Right cardiac atrium (tissue), 5 donors: ENCODE measurements at places on chromosomes 1 and 21.

- no peak for DNase-seq
These were observed 10.6 kb upstream of the RGS18 start for GRCh38 chr1:192147696-192148095.

DNA sequence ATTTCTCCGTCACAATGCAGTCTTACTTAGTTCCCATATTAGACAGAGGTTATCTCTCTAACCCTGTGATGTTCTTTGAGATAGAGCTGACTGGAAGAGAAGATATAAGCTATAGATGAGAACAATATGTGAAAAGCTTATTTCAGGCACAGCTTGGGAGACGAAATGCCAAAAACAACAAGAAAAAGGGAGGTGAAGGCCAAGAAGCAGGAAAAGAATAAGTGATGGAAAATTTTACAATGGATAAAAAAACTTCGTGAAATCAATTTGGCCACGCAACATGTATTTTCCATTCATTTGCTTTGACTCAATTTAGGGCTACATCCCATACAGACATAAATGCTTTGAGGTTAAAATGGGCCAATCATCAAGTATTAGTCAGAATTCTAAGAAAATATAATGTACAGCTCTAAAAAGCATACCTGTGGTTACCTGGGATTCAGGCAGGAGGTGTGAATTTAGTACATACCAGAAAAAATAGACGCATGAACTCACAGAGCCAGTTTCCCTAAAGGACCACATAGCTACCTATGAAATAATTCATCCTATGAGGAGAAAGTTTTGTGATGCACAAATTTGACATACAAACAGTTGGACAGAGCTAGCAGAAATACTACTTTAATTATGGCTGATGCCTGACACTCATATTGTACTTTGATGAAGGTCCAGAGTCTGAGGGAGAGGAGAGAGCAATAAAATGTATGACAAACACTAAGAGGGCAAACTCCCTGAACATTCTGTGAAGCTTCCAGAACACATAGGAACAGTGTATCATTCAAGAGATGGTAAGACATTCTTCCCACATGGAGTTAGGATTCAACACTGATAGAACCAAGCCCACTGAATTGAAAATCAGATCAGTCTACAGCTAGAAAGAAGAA lies 12.1 kb downstream of the RGS1 start:
- no peak for DNase-seq

- no peak for DNase-seq
These were observed 120.3 kb downstream of the PPIAL4G start for GRCh38 chr1:148362626-148363438.

- DNase-seq = no peak
These were observed 130.8 kb upstream of the EDN2 start for GRCh38 chr1:41615316-41615715.

- no peak for DNase-seq
These were observed 804 bp upstream of the IKBKE start for GRCh38 chr1:206469411-206469932.

GRCh38 chr1:232328486-232329102 lies 301.3 kb downstream of the SIPA1L2 start:
- no peak for DNase-seq

DNA sequence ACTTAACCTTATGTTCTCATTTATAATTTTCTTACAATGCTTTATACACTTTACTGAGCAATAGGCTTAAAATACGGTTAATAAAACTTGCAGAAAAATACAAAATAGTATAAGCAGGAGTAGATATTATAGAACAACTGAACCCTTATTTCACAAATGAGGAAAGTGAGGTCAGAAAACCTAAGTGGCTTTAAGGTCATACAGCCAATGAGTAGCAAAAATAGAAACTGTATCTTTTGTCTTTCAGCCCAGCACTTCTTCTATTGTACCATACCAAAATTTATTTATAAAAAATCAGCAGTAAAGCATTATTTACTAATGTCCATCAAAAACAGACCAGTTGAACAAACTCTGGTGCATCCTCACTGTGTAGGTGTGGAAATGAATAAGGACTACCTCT lies 11.6 kb downstream of the FBXO42 start:
- no peak for DNase-seq

DNA sequence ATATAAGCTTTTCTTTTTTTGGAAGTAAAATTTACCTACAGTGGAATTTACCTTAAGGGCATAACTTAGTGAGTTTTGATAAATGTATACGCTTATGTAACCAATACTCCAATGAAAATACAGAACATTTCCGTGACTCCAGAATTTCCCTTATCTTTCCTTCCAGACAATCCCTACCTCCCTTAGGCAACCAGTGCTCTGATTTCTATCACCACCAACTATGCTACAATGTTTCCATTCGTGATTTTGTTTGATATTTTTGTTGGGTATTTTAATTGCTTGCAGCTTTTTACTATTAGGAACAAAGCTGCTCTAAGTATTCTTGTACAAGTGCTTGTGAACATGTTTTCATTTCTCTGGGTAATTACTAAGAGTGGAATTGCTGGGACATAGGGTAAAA lies 14.6 kb downstream of the IFT25 start:
- DNase-seq = no peak

- no peak for DNase-seq
These were observed 168.2 kb downstream of the RASAL2 start for GRCh38 chr1:178262120-178262500.

GRCh38 chr1:172939475-172939874 lies 111.3 kb downstream of the TNFSF18 start:
- DNase-seq = no peak

DNA sequence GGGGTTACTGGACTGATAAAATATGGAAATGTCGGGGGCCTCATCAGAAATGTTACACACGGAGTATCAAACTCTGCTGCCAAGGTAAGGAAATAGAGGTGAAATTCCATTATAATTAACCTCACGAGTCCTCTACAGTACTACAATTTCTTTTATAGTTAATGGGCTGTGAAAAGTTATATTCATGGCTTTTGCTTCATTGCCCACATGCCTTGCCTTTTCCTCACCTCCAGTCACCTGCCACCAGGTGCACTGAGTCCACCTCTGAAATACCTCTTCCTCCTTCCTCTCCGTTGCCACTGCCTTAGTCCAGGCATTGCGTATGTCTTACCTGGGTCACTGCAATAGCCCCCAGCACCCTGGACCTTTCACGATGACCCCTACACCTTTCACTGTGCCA lies 186.9 kb downstream of the VPS13D start:
- no peak for DNase-seq

- DNase-seq = no peak
These were observed 216.1 kb upstream of the GRIK3 start for GRCh38 chr1:37250371-37250770.

DNA sequence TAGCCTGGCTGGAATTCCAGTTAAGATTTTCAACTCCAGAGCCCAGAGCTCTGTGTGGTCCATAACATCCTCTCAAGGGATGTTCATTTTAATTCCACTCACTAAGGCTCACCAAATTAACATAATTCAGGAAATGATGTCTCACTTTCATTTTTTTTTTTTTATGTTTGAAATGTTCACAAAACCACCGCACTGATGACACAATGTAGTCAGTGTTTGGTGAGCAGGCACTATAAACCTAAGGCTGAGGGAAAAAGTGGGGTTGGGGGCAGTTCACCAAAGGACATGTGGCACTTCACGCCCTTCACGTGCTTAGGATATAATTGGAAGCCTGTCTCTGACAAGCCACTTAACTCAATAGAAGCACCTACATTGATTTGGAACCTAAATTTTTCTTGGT lies 177.3 kb upstream of the CAMK1G start:
- DNase-seq = no peak

DNA sequence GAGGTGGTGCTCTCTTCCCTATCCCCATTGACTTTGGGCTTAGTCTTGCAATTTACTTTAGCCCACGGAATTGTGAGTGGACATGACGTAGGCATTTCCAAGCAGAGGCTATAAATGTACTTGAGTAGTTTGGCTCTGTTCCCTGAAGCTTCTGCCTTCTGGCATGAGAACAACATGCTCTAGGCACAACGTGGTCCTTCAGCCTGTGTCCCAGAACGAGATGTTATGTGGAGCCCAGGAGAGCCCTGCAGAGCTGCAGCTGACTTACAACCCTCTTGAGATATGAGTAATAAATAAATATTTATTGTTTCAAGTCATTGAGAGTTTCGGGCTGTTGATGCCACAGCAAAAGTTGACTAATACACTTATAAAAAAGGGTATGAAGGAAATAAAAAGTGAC lies 105.2 kb upstream of the HMGB4 start:
- DNase-seq = no peak

GRCh38 chr1:208211921-208212843 lies 32.0 kb downstream of the PLXNA2 start:
- no peak for DNase-seq

DNA sequence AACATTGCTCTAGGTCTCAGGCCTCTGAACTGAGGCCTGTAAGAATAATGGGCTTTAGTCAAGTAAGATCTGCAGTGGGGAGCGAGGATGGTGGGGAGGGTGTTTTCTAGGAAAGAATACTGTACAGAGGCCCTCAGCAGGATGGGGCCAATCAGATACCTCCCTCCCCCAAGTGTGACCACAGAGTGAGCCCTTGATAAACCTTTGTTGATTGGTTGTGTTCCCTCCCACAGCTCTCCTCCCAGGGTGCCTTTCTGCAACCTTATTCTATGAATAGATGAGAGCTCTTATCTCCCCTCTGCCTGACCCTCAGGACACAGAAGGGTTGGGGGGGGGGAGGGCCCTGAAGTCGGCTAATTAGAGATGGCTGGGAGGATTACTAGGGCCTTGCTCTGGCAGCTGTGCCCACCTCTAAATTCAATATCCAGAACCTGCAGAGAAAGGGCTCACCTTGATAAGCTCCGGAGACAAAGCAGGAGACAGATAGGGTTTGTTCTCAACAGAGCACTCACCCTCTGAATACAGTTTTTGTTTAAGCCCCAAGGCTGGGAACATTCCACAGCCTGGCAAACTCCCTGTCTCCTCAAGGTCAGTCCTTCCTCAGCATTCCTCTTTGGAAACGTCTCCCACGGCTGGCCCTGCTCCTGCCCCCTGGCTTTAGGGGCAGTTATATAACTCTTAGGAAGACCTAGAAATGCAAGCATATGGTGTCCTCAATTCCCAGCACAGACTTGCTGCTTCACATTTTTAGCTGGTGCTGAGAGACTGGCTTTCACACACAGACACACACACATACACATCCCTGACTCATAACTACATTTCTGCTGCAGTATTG lies 42.9 kb downstream of the ATP1A1 start:
- DNase-seq = peak; percentile 59

GRCh38 chr1:41420351-41420750 lies 59.1 kb downstream of the FOXO6 start:
- DNase-seq = no peak

- no peak for DNase-seq
These were observed 272.6 kb downstream of the MATN1 start for GRCh38 chr1:30450818-30451233.

DNA sequence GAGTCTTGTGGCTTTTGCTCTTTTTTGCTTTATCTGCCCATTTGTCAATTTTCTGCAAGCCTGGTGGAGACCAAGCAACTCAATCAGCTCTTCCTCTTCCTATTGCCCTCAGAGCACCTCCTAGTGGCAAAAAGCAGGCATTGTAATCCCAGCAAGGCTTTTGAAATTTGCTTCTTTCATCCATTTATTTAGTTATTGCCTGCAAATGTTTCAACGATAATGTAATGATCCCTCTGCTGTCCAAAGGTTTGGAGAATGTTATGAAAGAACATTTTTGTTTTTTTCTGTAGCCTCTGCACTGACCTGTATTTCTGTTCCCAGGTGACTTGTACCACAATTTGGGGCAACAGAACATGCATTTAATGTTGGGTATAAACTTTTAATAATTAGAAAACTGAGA lies 127.8 kb downstream of the GABPA start:
- DNase-seq = no peak

GRCh38 chr1:150574260-150575071 lies 4.9 kb downstream of the MCL1 start:
- no peak for DNase-seq

DNA sequence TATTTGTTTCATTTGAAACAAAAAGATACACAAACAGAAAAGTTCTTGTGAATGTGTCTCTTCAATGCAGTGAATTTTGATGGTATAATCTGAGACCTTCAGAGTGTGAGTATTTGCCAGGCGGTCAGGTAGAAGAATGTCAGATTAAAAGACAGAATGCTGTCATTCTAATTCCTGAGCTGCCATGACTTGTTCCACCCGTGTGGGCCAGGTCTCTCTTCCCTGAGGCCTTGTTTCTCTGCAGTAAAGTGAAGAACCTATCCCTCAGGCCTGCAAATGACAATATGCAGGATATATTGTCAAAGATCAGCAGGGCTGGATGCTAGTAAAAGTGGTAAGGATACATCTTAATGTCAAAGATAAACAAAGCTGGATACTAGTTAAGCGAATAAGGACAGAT lies 111.4 kb downstream of the ZP4 start:
- DNase-seq = no peak

DNA sequence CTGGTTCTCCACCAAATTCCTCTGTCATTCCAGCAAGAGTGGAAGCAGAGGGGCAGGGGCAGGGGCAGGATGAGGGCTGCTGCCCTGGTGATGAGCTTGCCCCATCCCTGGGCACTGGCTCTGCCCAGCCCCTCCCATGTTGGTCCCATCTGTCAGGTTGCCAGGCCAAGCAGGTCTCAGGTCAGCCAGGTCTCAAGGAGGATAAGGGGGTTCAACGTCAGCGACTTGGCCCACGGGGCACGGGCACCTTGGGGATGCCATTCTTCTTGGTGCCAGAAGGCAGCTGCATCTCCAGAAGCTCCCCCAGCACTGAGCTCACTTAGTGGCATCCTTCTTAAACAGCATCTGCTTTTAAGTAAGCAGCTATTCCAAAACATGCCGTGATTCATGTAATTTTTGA lies 133.1 kb downstream of the AJAP1 start:
- DNase-seq = no peak

DNA sequence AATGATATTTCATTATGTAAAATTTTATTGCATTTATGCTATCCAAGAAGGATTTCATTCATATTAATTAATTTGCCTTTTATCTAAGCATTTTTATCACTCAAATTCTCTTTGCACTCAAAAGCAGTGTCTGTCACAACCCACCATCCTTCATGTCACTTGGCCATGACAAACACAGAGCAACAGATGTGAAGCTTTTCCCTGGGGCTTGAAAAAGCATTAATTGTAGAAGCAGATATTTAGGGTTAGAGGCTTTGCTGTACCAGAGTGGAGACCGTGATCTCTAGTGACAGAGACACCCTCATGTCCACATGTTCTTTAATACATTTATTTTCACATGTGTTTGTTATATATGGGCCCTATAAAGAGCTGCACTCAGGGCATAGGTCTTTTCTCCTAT lies 230.5 kb downstream of the SPATA17 start:
- no peak for DNase-seq
